ENCODE measurements at places on chromosomes 13 and 19. TPM values are rescaled to one million over a fixed set of nuclear protein-coding genes. Genes with fewer than 3 reads are reported as not detected.

- peak; percentile 94 for DNase-seq
These were observed 6.9 kb downstream of the UPK1A start for GRCh38 chr19:35673121-35673804.

LRRC8E gene
- total RNA-seq, result 5.2 TPM

- no peak for DNase-seq
These were observed 4.3 kb downstream of the NFKBID start for GRCh38 chr19:35895911-35896642.

DNA sequence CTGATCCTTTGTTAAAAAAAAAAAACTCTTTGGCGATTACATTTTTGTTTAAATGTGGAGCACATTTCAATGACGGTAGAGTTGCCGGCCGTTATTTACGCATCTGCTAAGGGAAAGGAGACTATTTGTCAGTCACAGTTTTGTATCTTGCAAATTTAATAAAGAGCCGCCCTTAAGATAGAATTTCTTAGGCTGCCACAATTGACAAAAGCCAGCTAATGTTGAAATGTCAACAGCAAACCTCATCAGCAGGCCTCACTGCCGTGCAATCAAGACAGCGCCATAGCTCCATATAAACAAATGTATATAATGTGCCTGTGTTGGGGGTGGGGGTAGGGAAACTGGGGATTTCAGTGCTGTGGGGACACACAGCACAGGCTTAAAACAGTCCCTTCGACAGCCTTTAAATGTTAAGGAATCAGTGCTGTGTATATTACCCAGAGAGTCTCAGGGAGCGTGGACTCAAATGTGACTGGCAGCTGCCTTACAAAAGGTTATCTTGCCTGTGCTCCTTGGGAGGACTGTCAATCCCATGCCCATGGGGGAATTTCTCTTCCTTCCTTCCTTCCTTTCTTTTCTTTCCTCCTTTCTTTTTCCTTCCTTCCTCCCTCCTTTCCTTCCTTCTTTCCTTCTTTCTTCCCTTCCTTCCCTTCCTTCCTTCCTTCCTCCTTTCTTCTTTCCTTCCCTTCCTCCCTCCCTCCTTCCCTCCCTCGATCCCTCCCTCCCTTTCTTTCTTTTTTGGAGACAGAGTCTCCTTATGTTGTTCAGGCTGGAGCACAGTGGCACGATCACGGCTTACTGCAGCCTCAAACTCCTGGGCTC, 108.0 kb downstream of the URI1 start:
- no peak for DNase-seq

PGLYRP1 gene
- not detected for total RNA-seq

- no peak for DNase-seq
These were observed at the start of gene NLRP11 for GRCh38 chr19:55831846-55832245. Gene NLRP11, minus strand, starts transcription at chr19:55831999. Its CDS starts 13,825 bp downstream, at chr19:55818174.

ZNF761 gene
- 16.7 TPM for total RNA-seq

Measured in RPMI7951 (cell line).